ENCODE measurements at places on chromosomes 3 and 15.

- DNase-seq, result no peak
Measured at GRCh38 chr3:135975536-135975935, 10.0 kb downstream of the PPP2R3A start.

- DNase-seq, result no peak
Measured at GRCh38 chr15:30824518-30825195, 79.1 kb upstream of the FAN1 start.

GRCh38 chr3:172062761-172063160, 23.4 kb downstream of the FNDC3B start:
- DNase-seq, result no peak

DNA sequence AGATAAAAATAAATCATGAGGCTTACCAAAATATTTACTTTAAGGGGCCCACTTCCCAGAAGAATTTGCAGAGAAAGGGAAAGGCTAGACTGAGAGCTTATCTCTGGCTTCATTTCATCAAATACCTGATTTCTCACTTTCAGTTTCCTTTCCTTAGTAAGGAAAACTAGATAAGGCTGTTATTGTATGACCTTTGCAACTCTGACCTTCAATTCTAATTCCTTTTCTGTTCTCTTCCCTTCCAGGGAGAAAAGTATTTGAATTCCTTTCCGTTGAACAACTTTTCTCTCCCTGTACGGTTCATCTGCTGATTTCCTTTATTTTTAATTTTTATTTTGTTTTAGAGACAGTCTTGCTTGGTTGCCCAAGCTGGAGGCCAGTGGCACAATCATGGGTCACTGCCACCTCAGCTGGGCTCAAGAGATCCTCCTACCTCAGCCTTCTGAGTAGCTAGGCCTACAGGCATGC, 7.1 kb upstream of the PXK start:
- DNase-seq, result no peak

DNA sequence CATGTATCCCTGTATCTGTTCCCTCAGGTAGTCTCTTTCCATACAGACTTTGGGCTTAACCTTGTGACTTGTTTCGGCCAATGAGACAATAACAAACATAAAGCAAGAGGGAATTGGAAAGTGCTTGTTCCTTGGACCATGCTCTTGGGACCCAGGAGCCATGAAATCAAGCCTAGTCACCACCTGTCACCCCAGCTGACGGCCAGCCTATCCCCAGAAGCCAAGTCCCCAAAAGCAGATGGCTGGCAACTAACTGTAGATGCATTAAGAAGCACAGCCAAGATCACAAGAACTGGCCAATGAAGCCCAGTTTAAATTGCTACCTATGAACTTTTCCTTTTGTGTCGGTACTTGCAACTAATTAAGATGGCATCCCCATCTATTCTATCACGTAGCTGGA, 822.0 kb downstream of the CADM2 start:
- no peak for DNase-seq

- no peak for DNase-seq
Measured at GRCh38 chr3:33954956-33955355, 156.5 kb downstream of the PDCD6IP start.
